Kidney epithelial cell (primary cell): ENCODE measurements at places on chromosomes 3 and 15. TPM values are rescaled to one million over a fixed set of nuclear protein-coding genes. Genes with fewer than 3 reads are reported as not detected.

AGBL1 gene
- not detected in 2 replicates for total RNA-seq

INKA1 gene
- not detected in 2 replicates for total RNA-seq

CCR3 gene
- total RNA-seq = not detected in 2 replicates

COX17 gene
- total RNA-seq = 17.9 and 27.4 TPM in 2 replicates

CCR8 gene
- not detected in 2 replicates for total RNA-seq

ZNF774 gene
- total RNA-seq = 2.0 and 4.0 TPM in 2 replicates

TTLL3 gene
- total RNA-seq = 12.4 and 18.8 TPM in 2 replicates

SLC28A2 gene
- not detected in 2 replicates for total RNA-seq

CELSR3 gene
- 5.2 and 5.6 TPM in 2 replicates for total RNA-seq

KNG1 gene
- not detected in 2 replicates for total RNA-seq

C3orf80 gene
- total RNA-seq = 1.2 TPM in 2 replicates

TXNRD3 gene
- total RNA-seq = 5.5 and 6.2 TPM in 2 replicates

IL17RB gene
- 0.04 and 0.27 TPM in 2 replicates for total RNA-seq

EXOSC7 gene
- 41.3 and 64.8 TPM in 2 replicates for total RNA-seq

TUSC2 gene
- 40.3 and 58.3 TPM in 2 replicates for total RNA-seq

SLC27A2 gene
- 7.8 and 7.9 TPM in 2 replicates for total RNA-seq

TLR9 gene
- total RNA-seq = not detected in 2 replicates

C3orf85 gene
- not detected in 2 replicates for total RNA-seq

FOXL2NB gene
- total RNA-seq = 2.2 and 2.7 TPM in 2 replicates

TRPM1 gene
- total RNA-seq = 1.2 TPM in 1 of 2 replicates, not detected in the other

CILP gene
- total RNA-seq = not detected in 2 replicates

GHSR gene
- not detected in 2 replicates for total RNA-seq

CD276 gene
- total RNA-seq = 153 and 166 TPM in 2 replicates

CTNNB1 gene
- 406 and 416 TPM in 2 replicates for total RNA-seq

RARRES1 gene
- 5.3 and 6.9 TPM in 2 replicates for total RNA-seq

CGGBP1 gene
- 51.6 and 53.4 TPM in 2 replicates for total RNA-seq

ZNF717 gene
- 11.0 and 12.9 TPM in 2 replicates for total RNA-seq

CRYGS gene
- 1.8 and 2.7 TPM in 2 replicates for total RNA-seq

UROC1 gene
- total RNA-seq = not detected in 2 replicates

ITIH1 gene
- total RNA-seq = not detected in 2 replicates

SCAANT1 gene
- not detected in 2 replicates for total RNA-seq

C15orf62 gene
- total RNA-seq = 1.2 and 1.4 TPM in 2 replicates

ITPKA gene
- total RNA-seq = 115 and 117 TPM in 2 replicates

ANKDD1A gene
- total RNA-seq = 1.9 and 2.4 TPM in 2 replicates

CPOX gene
- 26.5 and 28.2 TPM in 2 replicates for total RNA-seq

PCOLCE2 gene
- 1.7 and 3.4 TPM in 2 replicates for total RNA-seq

CADM2 gene
- total RNA-seq = 0.14 and 0.42 TPM in 2 replicates

MCTP2 gene
- 6.3 and 7.7 TPM in 2 replicates for total RNA-seq

SPESP1 gene
- 7.9 and 8.4 TPM in 2 replicates for total RNA-seq

OIP5 gene
- total RNA-seq = 2.7 and 4.4 TPM in 2 replicates

CHAC1 gene
- 84.4 and 86.3 TPM in 2 replicates for total RNA-seq

RNF7 gene
- total RNA-seq = 164 and 174 TPM in 2 replicates

CHST13 gene
- total RNA-seq = 1.1 TPM in 1 of 2 replicates, not detected in the other

TMEM207 gene
- total RNA-seq = not detected in 2 replicates

LRRC34 gene
- total RNA-seq = 4.1 and 6.0 TPM in 2 replicates

SUCLG2 gene
- 38.1 TPM in 2 replicates for total RNA-seq

CHRM5 gene
- not detected in 2 replicates for total RNA-seq

EBLN2 gene
- total RNA-seq = 1.1 and 3.1 TPM in 2 replicates

CCDC33 gene
- 0.25 TPM in 1 of 2 replicates, not detected in the other for total RNA-seq

THOC7 gene
- 59.5 and 66.7 TPM in 2 replicates for total RNA-seq

FBXO40 gene
- total RNA-seq = under 0.01 TPM in 1 of 2 replicates, not detected in the other

HAUS2 gene
- total RNA-seq = 31.1 and 35.3 TPM in 2 replicates
